ENCODE measurements at places on chromosomes 2 and 18. TPM values are rescaled to one million over a fixed set of nuclear protein-coding genes. Genes with fewer than 3 reads are reported as not detected.
A peak's percentile ranks its signal among the peaks of the same experiment; 100 is the strongest.

Gene SLC4A5
- total RNA-seq, result 14.2 TPM

Gene MSTN
- total RNA-seq, result not detected

Gene GNLY
- 377 TPM for total RNA-seq

DNA sequence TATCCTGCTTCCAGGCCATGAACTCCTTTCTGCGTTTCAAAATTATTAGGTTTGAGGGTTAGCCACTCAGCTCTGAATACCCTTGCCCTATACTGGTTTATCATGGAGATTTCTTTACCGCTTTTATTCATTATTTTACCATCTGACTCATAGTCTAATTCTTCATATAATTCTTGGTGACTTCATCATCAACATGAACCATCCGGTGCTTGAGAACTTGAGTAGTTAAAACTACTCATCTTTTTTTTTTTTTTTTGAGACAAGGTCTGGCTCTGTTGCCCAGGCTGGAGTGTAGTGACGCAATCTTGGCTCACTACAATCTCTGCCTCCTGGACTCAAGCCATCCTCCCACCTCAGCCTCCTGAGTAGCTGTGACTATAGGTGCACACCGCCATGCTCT, 94.2 kb upstream of the LHCGR start:
- no peak for DNase-seq

DNA sequence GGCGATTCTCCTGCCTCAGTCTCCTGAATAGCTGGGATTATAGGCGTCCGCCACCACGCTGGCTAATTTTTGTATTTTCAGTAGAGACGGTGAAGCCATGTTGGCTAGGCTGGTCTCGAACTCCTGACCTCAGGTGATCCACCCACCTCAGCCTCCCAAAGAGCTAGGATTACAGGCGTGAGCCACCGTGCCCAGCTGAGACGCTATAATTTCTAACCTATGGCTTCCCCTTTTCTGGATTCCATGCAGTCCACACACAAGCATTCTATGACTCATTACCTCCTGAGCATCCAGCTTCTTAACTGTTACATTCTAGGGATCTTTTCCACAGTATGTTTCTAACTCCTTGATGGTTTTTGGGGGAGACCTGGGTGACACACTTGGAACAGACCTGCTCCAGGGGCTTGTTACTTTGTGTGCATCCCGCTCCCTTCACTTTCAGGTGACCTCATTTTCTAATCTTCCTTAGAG, 11.8 kb upstream of the KCMF1 start:
- no peak for DNase-seq

DNA sequence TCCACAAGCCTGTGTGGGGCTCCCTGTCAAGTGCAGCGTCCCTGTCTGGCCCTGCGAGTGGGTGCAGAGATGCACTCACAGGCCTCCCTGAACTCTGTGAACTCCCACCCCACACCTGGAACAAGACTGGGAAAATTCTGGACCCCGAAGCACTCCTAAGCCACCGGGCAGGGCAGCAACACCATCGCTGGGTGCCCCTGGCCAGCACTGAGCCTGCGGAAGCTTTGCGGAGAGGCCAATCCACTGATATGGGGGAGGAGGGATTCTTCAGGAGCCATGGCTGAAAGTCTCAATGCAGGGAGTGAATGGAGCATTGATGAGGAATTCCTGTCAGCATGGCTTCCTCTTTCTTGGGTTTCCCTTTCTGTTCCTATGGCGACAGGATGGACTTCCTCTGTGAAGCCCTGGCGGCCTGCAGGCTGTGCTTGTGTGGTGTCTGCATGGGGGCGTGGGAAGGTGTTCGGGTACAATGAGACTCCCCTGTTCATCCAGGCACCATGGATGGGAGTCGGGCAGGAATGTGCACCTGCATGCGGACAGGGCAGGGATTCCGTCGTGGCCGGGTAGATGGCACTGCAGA, 15.1 kb downstream of the TRIB2 start:
- DNase-seq, result no peak

DNA sequence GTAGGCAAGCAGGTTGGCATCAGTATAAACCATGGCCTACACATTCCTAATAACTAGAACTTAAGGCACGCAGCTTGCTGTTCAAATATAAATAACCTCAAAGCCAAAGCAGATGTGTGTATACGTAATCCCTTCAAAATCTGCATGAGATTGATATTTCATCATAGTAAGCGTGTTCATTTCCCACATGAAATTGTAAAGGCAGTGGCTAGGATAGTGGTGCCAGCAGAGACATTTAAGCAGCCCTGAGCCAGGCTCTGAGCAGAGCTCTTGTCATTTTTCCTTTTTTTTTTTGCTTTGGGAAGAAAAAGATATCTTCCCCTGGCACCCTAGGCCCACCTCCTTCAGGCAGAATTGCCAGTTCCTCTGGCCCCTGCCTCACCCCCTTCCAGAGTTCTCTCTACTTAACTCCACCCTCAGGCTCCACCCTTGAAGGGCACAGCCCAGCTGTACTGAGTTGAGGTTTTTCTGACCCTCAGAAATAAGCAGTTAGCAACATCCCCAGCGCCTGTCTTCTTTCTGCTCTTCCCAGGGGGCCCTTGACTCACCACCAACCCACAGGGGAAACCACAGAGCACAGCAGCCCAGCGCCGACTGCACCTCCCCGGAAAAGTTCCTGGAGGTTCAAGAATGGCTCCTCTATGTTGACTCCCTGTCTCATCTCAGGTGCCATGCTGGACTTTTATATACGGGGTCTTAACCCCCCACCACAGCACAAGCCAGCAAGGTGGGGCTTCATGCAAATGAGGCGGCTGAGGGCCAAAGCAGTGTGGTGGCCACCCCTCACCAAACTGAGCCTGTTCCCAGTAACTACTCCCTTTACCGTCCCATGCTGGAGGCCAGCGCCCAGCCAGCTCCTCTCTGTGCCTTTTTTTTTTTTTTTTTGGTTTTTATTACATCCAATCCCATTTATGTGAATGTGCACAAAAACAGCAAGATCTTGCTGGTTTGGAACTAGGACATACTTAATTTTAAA, 84.7 kb downstream of the EHD3 start:
- DNase-seq, result no peak

GRCh38 chr2:68753318-68753717, 18.7 kb downstream of the ARHGAP25 start:
- no peak for DNase-seq

DNA sequence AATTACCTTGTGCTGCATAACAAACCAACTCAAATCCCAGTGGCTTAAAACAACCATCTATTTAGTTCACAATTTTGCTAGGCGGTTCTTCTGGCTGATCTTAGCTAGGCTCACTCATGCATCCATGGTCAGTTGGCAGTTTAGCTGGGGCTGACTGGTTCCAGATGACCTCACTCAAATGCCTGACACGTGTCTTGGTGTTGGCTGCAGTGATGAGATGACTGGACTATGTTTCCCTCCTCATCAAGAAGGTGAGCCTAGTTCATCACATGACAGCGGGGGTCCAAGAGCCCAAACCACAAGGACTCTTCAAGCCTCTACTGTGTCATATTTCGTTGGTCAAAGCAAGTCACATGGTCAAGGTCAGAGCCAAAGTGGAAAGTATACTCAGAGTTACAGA, 42.7 kb upstream of the ACTR3 start:
- no peak for DNase-seq

GRCh38 chr18:64966667-64967066, 784.1 kb upstream of the CDH7 start:
- DNase-seq, result no peak

- DNase-seq, result peak; percentile 45
Measured at GRCh38 chr2:8575038-8575833, 106.6 kb upstream of the ID2 start.

DNA sequence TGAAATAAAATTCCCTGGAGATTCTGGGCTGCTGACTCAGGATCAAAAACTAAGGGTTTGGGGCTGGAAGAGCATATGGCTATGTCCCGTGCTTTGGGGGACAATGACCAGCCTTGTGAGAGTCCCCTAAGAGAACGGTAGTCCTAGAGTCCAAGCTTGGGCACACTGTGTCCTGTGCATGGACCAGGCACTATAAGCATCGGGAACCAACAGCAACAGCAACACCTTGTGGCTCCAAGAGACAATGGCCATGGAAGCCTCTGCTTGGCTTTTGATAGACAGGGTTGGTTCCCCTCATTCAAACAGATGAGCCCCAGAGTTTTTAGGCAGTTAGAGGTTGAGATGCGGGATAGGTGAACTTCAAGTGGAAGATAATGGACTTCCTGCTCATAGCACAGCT, 294.4 kb upstream of the CHAC2 start:
- DNase-seq, result no peak

DNA sequence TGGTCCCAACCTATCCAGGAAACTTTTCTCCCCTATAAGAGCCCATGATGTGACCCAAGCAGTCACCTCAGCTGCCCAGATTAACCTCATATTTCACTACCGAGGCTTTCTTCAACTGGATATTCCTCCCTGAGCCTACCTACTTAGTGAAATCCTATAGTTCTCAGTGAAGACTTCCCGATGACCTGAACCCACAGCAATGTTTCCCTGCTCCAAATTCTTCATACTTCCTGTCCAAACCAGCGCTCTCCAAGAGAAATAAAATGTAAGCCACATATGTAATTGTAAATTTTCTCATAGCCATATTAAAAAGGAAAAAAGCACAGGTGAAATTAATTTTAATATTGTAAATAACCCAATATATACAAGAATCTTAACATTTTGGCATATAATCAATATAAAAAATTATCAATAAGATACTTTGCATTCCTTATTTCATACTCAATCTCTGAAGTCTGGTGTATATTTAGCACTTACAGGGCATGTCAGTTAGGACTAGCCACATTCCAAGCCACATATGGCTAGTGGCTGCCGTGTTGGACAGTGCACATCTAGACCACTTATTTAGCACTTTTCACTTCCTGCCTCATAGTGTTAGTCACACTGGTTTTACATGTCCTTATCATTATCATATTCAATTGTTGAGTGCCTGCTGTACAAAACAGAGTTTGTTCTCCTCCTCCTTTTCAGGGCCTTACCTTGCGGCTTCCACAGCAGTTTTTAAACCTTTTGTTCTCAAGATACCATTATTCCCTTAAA, 1.9 kb upstream of the STAT4 start:
- no peak for DNase-seq

- DNase-seq, result no peak
Measured at GRCh38 chr2:100733391-100734187, 86.3 kb upstream of the NPAS2 start.

DNA sequence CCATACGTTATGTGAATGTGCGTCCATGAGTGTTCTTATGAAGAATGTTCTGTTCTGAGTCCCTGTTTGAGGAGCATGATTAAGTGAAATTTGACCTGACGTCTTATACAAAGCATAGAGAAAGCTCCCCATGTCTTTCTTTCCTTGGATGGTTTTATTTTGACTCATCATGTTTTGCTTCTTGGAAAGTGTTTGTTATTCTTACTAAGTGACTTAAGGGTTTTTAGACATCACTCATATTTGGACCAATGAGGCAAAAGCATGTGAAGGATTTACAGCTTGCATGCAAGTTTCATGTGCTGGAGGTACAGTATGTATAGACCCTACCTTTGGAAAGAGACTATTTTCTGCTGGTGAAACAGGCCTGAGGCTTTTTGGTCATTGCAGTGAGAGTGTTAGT, 33.5 kb upstream of the ZEB2 start:
- no peak for DNase-seq

- no peak for DNase-seq
Measured at GRCh38 chr2:63736354-63736753, 105.3 kb upstream of the UGP2 start.
